Mesothelial cell of epicardium (in vitro differentiated cells): ENCODE measurements at places on chromosomes 1 and 21. TPM values are rescaled to one million over a fixed set of nuclear protein-coding genes. Genes with fewer than 3 reads are reported as not detected.

- no peak for DNase-seq
- H3K4me1 ChIP-seq: no peaks in the 10 kb centered on the region
- H3K4me3 ChIP-seq: no peak overlapping the region
- H3K36me3 ChIP-seq: peaks cover 25% of the 10 kb centered on the region
- no peak overlapping the region for H3K27ac ChIP-seq
These were observed 8.4 kb upstream of the MTF1 start for GRCh38 chr1:37867784-37868183.

DNA sequence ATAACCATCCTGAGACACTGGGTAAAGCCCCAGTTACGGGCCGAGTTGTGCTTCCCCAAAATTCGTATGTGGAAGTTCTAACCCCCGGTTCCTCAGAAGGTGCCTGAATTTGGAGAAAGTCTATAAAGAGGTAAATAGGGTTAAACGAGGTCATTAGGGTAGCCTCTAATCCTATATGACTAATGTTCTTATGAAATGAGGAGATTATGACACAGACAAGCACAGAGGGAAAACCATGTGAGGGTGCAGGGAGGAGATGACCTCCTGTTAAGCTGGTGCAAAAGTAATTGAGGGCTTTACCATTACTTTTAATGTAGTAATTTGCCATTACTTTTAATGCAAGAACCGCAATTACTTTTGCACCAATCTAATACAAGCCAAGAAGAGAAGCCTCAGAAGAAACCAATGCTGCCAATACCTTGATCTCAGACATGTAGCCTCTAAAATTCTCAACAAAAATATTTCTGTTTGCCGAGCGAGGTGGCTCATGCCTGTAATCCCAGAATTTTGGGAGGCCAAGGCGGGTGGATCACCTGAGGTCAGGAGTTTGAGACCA, 260.8 kb downstream of the GPATCH2 start:
- peaks cover 4% of the 10 kb centered on the region for H3K4me1 ChIP-seq
- no peak overlapping the region for H3K4me3 ChIP-seq
- DNase-seq: no peak
- H3K36me3 ChIP-seq: no peaks in the 10 kb centered on the region
- H3K27ac ChIP-seq: no peak overlapping the region

DNA sequence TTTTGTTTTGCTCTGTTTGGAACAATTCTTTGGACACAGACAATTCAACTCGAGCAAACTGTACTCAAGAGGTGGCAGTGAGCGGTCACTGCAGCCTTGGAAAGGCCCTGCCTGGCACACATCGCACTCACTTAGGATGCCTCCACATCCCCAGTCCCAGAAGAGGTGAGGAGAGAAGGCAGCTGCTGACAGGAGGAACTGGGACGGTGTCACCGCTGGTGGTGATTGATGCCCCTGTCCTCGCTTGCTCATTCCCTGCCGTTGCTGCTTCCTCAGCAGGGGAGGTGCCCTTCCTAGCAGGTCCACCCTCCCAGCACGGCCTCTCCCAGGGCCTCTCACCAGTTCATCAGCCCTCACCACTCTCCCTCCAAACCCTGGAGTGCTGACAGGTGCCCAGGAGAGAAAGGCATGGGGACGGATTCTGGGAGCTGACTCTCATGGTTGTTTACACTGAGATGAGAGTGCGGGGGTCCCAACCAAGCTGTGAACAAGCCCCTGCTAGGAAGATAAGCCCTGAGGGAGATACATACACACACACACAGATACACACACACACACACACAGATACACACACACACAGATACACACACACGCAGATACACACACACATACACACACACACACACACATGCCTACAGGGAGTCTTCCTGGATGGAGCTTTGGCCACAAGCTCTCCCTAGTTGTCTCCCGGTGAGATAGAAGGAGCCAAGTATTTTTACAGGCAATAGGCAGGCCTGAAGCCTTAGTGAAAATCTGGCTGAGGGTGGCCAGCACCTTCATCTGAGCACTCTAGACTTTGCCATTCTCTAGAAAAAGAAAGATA, 101.1 kb downstream of the CDC7 start:
- H3K4me1 ChIP-seq: peaks cover 24% of the 10 kb centered on the region
- no peaks in the 10 kb centered on the region for H3K36me3 ChIP-seq
- no peak for DNase-seq
- no peaks in the 10 kb centered on the region for H3K27me3 ChIP-seq
- no peak overlapping the region for H3K4me3 ChIP-seq

IL19 gene
- not detected in 3 replicates for total RNA-seq

PRDM16 gene
- total RNA-seq: 1.2 to 2.1 TPM (median 1.4 TPM) in 3 replicates

GRCh38 chr1:89310505-89310904, 37.8 kb upstream of the GBP5 start:
- H3K27ac ChIP-seq: no peak overlapping the region
- no peak overlapping the region for H3K4me3 ChIP-seq
- peaks cover 4% of the 10 kb centered on the region for H3K4me1 ChIP-seq
- H3K27me3 ChIP-seq: no peaks in the 10 kb centered on the region

C1orf141 gene
- 0.22 to 0.23 TPM in 2 of 3 replicates, not detected in the other for total RNA-seq

GRCh38 chr1:4563586-4563985, 90.8 kb upstream of the AJAP1 start:
- H3K27ac ChIP-seq: no peak overlapping the region
- DNase-seq: no peak
- no peaks in the 10 kb centered on the region for H3K4me1 ChIP-seq
- H3K36me3 ChIP-seq: no peaks in the 10 kb centered on the region

ORC1 gene
- 4.4 to 4.7 TPM (median 4.5 TPM) in 3 replicates for total RNA-seq

EPHB2 gene
- 125 to 133 TPM (median 130 TPM) in 3 replicates for total RNA-seq

ILDR2 gene
- total RNA-seq: 1.1 to 1.5 TPM (median 1.1 TPM) in 3 replicates

GRCh38 chr21:36247316-36248010, 72.5 kb upstream of the MORC3 start:
- no peaks in the 10 kb centered on the region for H3K27me3 ChIP-seq
- H3K4me3 ChIP-seq: no peak overlapping the region
- peaks cover 22% of the 10 kb centered on the region for H3K36me3 ChIP-seq
- peak overlapping the region; percentile 61 for H3K27ac ChIP-seq
- DNase-seq: no peak
- H3K4me1 ChIP-seq: peaks cover 20% of the 10 kb centered on the region

- H3K27me3 ChIP-seq: no peaks in the 10 kb centered on the region
- no peaks in the 10 kb centered on the region for H3K36me3 ChIP-seq
- H3K27ac ChIP-seq: peak overlapping the region; percentile 82
- H3K4me1 ChIP-seq: peaks cover 71% of the 10 kb centered on the region
These were observed 82.2 kb downstream of the SPSB1 start for GRCh38 chr1:9374748-9375341.

DNA sequence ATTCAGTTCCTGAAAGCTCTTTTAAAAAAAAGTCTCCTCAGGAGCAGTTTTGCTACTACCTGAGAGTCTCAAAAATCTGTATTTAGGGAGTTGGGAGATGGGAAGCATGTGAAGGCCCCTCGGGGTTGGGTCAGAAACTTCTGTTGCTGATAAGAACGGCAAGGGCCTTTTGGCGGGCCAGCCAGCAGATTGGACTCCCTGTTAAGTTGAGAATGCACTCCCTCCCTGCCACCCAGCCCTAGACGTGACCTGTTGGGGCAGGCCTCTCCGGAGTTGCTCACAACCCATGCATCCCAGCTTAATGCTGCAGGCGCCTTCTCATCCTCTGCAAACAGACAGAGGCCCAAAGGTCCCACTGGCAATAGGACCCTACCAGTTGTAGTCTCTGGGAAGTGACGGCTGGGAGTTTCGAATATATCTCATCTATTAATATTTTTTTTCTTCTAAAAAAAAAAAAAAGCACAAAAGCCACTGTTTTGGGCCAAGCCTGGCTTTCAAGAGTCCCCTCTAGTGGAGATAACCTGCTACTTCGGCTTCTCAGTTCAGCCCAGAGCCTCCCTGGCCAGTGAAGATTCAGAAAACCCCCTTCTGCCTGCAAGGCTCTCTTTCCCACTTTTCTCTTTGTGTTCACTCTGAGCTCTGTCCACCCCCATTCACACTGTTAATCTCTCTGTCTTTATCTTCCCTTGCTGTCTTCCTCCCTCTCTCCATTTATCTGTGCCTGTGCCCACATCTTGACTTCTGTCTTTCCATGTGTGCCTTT, 5.3 kb downstream of the PLXNA2 start:
- H3K4me3 ChIP-seq: no peak overlapping the region
- H3K27me3 ChIP-seq: peaks cover 16% of the 10 kb centered on the region
- H3K36me3 ChIP-seq: no peaks in the 10 kb centered on the region
- H3K27ac ChIP-seq: no peak overlapping the region
- peaks cover 63% of the 10 kb centered on the region for H3K4me1 ChIP-seq

DNA sequence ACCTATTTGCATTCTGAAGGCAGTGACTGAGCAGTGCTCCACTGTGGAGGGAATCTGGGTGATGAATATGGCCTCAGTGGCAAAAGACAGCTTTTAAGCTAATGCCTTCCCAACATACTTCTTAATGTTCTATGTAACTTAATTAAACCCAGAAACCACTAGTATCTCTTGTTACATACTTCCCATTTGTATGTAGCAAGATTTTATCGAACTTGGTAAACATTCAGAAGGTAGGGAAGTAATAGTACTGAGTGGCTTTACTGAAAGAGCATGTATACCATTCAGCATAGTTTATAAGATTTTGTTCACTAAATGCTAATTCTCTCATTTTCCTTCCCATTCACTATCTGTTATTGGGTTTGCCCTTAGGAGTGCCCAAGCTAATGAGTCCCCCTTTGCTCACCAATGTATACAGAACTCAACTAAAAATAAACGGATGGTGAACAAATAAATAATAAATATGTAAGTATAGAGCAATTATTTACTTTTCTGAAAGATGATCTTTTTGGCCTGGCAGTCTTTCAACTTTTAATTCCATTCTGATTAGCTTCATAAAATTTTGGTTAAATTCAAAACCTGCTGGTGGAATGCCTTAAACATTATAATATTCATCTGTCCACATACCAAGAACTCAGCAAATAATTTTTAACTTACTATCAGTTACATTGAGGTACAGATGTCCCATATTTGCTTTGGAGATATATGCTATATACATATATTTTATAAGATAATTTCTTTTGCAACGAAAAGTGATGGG, 204.4 kb downstream of the APP start:
- no peak overlapping the region for H3K27ac ChIP-seq
- no peaks in the 10 kb centered on the region for H3K27me3 ChIP-seq
- DNase-seq: no peak
- H3K36me3 ChIP-seq: peaks cover 42% of the 10 kb centered on the region

PPIE gene
- 43.5 to 45.5 TPM (median 45.2 TPM) in 3 replicates for total RNA-seq

DNA sequence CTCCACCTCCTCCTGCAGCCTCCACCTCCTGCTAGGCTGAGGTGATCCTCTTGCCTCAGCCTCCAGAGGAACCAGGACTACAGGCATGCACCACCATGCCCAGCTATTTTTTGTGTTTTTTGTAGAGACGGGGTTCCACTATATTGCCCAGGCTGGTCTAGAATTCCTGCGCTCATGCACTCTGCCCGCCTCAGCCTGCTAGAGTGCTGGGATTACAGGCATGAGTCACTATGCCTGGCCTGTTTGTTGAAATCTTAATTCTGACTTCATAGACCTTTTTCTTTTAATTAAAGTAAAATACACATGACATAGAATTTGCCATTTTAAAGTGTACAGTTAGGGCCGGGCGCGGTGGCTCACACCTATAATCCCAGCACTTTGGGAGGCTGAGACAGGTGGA, 42.7 kb downstream of the FAAP20 start:
- H3K36me3 ChIP-seq: peaks cover 25% of the 10 kb centered on the region
- H3K4me3 ChIP-seq: no peak overlapping the region
- H3K27me3 ChIP-seq: no peaks in the 10 kb centered on the region
- no peak overlapping the region for H3K27ac ChIP-seq
- no peak for DNase-seq
- H3K4me1 ChIP-seq: no peaks in the 10 kb centered on the region

ZNF593OS gene
- not detected in 3 replicates for total RNA-seq

GRCh38 chr1:225699336-225699735, 46.4 kb upstream of the ENAH start:
- no peaks in the 10 kb centered on the region for H3K36me3 ChIP-seq
- H3K4me1 ChIP-seq: peaks cover 16% of the 10 kb centered on the region

DNA sequence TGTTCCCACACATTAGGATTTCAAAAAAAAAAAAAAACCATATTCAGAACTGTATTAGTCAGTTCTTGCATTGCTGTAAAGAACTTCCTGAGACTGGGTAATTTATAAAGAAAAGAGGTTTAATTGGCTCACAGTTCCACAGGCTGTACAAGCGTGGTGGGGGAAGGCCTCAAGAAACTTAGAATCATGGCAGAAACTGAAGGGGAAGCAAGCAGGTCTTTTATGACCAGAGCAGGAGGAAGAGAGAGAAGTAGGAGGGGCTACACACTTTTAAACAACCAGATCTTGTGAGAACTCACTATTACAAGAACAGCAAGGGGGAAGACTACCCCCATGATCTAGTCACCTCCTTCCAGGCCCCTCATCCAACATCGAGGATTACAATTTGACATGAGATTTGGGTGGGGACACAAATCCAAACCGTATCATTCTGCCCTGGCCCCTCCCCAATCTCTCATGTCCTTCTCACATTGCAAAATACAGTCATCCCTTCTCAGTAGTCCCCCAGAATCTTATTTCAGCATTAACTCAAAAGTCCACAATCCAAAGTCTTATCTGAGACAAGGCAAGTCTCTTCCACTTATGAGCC, 51.8 kb downstream of the POU2F1 start:
- H3K4me3 ChIP-seq: no peak overlapping the region
- H3K27me3 ChIP-seq: no peaks in the 10 kb centered on the region
- H3K4me1 ChIP-seq: peaks cover 40% of the 10 kb centered on the region
- no peak overlapping the region for H3K27ac ChIP-seq
- no peaks in the 10 kb centered on the region for H3K36me3 ChIP-seq
- no peak for DNase-seq

DNA sequence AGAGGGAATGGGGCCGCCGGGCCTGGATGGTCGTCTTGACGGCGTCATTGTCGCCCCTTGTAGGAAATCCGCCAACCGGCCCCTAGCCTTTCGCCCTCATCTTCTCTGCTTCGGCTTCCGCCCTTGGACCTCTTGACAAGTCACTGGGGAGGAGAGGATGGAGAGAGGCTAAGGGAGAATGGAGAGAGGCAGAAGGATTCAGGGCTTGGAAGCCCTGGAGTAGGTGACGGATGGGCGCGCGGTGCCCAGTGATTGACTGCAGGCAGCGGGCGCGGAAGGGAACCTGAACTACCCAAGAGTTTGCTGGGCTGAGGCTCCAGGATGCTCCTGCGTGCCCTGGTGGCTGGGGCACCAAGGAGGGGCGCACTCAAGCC, 651 bp downstream of the PDE4B start:
- peaks cover 11% of the 10 kb centered on the region for H3K4me1 ChIP-seq
- DNase-seq: no peak
- peaks cover 83% of the 10 kb centered on the region for H3K27me3 ChIP-seq
- peak overlapping the region; percentile 56 for H3K4me3 ChIP-seq
- no peaks in the 10 kb centered on the region for H3K36me3 ChIP-seq
